Kasumi-1 (cell line): ENCODE measurements at places on chromosomes 1 and 21.

DNA sequence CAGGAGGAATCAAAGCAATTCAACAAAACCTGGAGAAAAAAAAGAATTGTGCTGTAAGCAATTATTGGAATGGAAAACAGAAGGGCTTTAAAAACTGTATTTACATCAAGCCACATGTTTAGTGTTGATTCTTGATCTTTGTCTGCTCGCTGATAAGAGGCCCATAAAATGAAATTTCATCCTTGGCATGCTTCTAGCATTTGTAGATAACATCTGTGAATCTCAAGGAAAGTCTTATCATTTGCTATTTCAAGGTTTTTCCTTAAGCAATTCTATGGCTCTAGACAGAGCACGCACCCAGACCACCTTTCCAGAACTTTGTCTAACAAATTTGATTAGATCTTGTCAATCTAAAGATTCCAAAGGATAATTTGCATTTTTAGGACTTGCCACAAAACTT lies 181.0 kb upstream of the FGGY start:
- no peak for DNase-seq

GRCh38 chr21:33299181-33299752 lies 25.5 kb upstream of the IFNAR1 start:
- DNase-seq = no peak

- DNase-seq = peak; percentile 92
Observed at GRCh38 chr1:182080955-182081582, 19.6 kb upstream of the ZNF648 start.

- DNase-seq = no peak
Observed at GRCh38 chr21:44399955-44400790, 46.8 kb downstream of the TRPM2 start.
